ENCODE measurements at places on chromosomes 6 and 20.

- no peak for DNase-seq
Measured at GRCh38 chr6:53735896-53736295, 58.9 kb upstream of the LRRC1 start.

GRCh38 chr6:158762787-158763433 lies 56.3 kb downstream of the EZR start:
- no peak for DNase-seq

GRCh38 chr20:40861427-40862008 lies 167.1 kb upstream of the TOP1 start:
- no peak for DNase-seq

GRCh38 chr20:6664574-6664973 lies 102.9 kb upstream of the BMP2 start:
- no peak for DNase-seq

- no peak for DNase-seq
Measured at GRCh38 chr6:87333591-87334181, 4.6 kb upstream of the GJB7 start.

GRCh38 chr6:128870746-128871145 lies 12.2 kb upstream of the LAMA2 start:
- no peak for DNase-seq

- no peak for DNase-seq
Measured at GRCh38 chr6:30031381-30031780, 29.7 kb upstream of the POLR1H start.

DNA sequence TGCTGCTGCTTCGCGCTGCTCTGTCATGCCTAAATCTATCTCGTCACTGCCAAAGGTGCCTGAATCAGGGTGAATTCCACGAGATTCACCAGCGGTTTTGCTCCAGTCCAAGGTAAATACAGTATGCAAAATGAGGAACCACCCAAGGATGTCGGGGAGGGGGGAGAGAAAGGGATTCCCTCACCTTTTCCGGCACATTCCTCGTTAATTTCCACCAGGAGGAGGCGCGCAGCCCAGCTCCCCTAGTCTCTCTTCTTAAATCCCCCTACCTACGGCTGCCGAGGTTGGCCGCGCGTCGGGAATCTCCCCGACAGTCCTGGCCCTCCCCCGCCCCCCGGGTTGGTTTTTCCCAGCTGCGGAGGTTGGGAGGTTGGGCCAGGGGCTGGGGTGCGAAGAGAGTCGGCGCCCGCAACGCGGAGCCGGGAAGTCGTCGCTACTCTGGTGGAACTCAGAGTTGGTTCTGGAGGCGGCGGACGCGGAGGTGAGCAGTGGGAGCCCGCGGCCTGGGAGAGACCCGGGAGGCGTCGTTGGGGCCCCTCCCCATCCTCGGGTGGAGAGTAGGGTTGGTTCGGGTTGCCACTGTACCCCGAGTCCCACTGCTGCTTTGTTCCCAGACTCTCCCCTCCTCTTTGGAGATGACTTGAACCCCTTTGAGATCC lies at the start of gene TPBG:
Gene TPBG (plus strand): TSS at position 390 of the 659 bp plus-strand sequence. CDS start 1,145 bp downstream, outside the sequence.
- DNase-seq, result peak; percentile 61

DNA sequence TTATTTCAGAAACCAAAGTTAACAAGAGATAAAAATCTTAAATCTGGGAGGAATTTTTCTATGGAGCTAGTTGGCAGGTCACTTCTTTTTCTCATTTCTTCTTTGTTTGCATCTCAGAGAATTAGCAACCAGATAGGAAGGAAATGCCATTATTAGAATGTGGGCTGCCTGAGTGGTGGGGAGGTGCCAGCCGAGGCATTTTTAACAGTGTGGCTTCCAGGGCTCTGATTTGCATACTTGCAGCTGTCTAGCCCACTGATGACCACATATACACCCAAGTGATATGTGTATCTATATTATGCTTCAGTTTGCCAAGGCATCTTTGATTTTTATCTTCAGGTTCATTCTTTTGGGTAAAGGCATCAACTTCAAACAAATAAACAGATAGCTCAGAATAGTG lies 206.7 kb downstream of the CLIC5 start:
- DNase-seq, result no peak

GRCh38 chr6:36853325-36853724 lies 14.1 kb upstream of the CPNE5 start:
- DNase-seq, result no peak

- DNase-seq, result no peak
Measured at GRCh38 chr20:37200926-37201826, 21.8 kb upstream of the MROH8 start.

GRCh38 chr6:24907919-24908649 lies 27.7 kb downstream of the RIPOR2 start:
- no peak for DNase-seq

DNA sequence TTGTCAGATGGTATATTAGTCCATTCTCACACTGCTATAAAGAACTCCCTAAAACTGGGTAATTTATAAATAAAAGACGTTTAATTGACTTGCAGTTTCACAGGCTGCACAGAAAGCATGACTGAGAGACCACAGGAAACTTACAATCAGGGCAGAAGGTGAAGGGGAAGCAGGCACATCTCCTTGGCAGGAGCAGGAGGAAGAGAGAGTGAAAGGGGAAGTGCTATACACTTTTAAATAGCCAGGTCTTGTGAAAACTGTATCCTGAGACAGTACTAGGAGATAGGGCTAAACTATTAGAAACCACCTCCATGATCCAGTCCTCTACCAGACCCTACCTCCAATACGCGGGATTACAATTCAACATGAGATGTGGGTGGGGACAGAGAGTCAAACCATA lies 193.9 kb upstream of the KCNG1 start:
- DNase-seq, result no peak

GRCh38 chr6:14790976-14791375 lies 454.9 kb upstream of the JARID2 start:
- DNase-seq, result no peak

- no peak for DNase-seq
Measured at GRCh38 chr6:82415820-82416219, 52.2 kb downstream of the TPBG start.

GRCh38 chr6:83885984-83886383 lies 26.5 kb downstream of the CYB5R4 start:
- no peak for DNase-seq

DNA sequence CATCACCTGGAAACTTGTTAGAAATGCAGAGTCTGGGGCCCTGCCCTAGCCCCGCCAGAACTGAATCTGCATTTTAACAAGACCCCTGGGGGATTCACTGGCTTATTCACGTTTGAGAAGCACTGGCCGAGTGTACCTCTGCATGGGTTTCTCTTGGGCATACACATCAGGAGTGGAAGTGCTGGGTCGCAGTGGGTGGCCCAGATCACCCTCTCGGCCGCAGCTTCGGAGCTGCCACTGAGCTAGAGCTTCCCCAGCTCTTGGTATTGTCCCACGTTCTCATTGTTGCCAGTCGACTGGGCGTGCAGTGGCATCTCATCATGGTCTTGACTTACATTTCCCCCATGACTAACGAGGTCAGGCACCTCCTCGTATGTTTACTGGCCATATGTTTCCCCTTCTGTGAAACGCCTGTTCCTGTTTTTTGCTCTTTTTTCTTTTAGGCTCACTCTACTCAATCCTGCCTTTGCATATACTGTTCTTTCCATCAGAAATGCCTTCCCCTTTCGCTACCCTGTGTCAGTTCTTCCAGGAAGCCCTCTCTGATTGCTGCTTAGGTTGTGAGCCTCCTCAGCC lies 3.0 kb upstream of the DLGAP4 start:
- no peak for DNase-seq

DNA sequence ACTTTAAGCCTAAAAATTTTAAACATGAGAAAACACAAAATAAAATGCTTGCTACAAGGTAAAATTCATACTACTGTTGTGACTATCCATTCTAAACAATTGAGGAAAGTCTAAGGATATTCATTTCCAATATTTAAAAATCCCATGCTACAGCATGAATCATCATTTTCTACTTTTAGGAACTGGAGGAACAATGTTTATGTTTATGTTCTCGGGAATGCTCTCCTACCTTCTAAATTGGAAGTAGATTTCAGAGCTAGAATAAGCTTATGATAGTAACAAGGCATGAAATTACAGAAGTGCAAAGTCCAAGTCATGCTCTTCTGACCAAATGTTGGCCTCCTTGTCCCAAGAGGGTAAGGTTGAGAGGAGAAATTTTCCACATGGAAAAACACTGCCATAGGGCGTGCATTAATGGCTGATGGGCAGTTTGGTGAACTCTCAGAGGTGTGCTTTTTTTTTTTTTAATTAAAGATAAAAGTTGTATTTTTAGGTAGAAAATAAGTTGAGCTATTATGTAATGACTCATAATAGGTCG lies 6.0 kb upstream of the MYLK4 start:
- no peak for DNase-seq

DNA sequence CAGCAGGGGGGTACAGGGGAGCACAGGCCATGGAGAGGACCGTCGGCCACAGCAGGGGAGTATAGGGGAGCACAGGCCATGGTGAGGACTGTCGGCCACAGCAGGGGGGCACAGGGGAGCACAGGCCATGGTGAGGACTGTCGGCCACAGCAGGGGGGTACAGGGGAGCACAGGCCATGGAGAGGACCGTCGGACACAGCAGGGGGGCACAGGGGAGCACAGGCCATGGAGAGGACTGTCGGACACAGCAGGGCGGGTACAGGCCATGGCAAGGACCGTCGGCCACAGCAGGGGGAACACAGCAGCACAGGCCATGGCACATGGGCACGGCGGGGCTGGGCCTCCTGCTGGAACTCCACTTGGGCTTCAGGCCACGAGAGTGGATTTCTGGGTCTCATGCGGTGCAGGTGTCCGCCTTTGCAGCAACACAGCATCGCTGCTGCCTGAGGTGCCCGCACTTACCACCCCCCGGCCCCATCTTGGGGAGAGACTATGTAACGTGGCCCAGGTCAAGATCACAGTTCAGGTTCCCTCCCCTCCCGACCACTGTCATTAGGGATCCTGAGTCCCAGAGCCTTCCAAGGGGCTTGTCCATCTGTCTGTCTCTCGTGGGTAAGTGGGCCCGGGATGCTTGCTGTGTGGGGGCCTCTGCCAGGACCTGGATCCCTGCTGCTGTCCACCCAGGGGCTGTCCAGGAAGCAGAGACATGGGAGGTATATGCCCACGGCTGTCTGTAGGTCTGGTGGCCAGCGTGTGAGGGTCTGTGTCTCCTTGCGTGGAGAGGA lies 2.5 kb downstream of the NPBWR2 start:
- DNase-seq, result no peak

DNA sequence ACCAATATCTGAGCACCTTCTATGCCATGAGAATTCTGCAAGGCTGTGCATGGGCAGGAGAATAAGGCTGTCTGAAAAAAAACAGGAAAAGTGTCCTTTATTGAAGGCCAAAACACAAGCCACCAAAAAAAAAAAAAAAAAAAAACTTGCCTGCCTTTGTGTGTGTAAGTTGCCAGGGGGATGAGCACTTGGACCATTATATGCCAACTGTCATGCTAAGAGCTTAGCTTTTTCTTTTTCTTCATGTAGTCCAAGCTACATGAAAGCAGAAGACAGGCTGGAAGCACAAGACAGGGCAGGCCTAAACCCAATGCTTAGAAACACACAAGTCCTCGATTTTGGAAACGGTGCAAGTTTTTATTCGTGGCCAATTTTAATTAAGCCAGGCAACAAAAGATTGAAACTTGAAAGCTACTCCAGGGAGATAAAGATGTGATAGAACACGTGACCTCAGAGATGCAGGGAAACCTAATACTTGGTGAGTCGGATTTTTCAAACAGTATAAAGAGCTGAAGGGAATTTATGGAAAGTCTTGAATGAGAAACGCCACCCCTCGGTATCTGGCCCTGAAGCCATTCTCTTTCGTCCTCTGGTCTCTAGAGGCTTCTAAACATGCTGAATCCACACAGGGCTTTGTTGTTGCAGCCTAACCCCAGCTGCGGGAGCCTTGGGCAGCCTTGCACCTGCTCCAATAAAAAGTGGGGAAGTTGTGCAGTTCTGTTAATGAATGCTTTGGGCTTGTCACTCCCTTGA lies 8.6 kb downstream of the BMP7 start:
- DNase-seq, result no peak

DNA sequence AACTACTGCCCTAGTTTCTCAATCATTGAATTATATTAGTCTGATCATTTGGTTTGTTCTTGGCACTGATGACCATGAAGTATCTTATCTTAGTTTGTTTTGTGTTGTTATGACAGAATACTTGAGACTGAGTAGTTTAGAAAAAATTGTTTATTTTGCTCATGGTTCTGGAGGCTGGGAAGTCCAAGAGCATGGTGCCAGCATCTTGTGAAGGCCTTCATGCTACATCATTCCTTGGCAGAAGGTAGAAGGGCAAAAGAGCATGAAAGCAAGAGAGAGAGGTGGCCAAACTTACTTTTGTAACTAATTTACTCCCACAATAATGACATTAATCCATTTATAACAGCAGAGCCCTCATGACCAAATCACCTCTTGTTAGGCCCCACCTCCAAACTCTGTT lies 40.1 kb upstream of the ANKEF1 start:
- DNase-seq, result no peak

DNA sequence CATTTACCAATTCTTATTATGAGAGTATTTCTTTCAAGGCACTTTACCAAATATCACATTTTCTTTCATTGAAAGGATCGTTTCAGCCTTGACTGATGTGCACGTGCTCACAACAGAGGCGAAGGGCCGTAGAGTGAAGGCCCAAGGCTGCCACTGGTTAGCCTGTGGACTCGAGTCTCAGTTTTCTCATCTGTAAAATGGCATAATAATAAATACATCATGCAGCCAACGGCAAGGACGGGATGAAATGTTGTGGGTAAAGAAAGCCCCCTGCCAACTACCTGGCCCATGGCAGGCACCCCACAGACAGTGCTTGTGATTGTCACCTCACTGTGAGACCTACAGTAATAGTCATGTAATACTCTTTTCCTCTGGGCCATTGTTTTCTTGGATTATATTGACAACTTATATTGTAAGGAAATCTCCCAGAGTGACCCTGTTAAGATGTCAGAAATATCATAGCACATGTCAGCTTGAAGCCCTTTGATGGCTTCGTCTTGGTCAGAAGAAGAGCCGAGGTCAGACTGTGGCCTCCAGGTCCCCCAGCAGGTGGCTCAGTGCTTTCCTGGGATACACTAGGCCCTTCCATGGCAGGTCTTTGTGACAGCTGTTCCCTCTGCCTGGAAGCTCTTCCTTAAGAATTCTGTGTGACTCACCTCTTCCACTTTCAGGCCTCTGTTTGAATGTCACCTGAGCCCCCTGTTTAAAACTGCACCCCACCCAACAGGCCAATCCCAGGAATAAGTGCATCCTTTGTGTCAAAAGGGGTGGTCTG lies 36.3 kb downstream of the FAM50B start:
- DNase-seq, result peak; percentile 37

- no peak for DNase-seq
Measured at GRCh38 chr6:52335576-52335975, 26.4 kb upstream of the PAQR8 start.

GRCh38 chr6:100276311-100277057 lies 188.2 kb downstream of the SIM1 start:
- no peak for DNase-seq
